Stimulated activated CD4-positive, alpha-beta T cell treated with anti-CD3 and anti-CD28 coated beads, Interleukin-15, amount 100 ng/mL, for 1 hour (primary cell): ENCODE measurements at places on chromosomes 2 and 18.

DNA sequence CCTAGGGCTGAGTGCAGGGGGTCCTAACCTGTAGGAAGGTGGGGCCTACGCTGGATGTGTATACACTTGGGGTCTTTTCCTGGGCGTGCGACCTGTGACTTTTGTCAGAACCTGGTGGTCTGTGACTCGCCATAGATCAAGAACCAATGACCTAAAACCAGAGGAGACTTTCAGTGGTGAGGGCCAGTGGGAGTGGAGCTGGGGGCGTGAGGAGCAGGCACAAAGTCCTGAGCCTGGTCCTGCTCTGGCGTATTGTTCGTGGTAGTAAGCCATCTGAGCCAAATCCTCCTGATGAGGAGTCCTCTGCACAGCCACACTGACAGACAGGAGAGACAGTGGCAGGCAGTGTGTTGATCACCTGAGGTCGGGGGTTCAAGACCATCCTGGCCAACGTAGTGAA lies 8.9 kb downstream of the INPP4A start:
- DNase-seq, result no peak

- DNase-seq, result no peak
Measured at GRCh38 chr2:38697116-38697840, 31.4 kb downstream of the GALM start.

DNA sequence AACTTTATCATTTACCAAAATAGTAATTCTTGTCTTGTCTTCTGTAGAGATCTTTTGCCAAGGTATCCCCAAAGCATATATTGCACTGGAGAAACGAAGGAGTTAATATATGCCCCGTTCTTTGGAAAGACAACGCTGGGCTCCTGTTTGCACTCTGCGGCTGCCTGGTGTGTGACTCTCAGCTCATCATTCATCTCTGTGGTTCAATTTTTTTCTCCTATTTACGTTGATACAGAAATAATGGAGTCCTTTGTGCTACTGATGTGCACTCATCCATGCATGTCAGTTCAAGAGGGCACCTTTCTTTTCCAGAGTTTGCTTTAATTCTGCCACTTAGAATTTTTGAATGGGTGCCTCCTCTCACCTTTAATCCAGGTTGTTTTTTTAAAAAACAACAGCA lies 655.5 kb downstream of the DCDC2C start:
- DNase-seq, result no peak

DNA sequence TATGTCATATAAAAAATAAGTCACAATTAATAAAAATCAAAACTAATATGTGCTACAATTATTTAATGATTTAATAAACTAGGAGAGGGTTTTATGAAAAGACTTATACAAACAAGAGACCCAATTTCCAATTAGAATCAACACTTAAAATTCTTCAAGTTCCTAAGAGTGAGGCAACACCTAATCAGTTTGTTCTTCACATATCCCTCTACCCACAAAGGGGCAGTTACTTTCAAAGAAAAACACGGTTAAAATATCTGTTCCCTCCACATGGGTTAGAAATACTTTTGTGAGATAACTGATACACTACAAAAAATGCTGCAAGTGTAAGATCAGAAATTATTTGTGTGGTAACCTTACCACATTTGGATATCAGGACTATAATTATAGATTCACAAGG lies 357.0 kb downstream of the ERBB4 start:
- no peak for DNase-seq

DNA sequence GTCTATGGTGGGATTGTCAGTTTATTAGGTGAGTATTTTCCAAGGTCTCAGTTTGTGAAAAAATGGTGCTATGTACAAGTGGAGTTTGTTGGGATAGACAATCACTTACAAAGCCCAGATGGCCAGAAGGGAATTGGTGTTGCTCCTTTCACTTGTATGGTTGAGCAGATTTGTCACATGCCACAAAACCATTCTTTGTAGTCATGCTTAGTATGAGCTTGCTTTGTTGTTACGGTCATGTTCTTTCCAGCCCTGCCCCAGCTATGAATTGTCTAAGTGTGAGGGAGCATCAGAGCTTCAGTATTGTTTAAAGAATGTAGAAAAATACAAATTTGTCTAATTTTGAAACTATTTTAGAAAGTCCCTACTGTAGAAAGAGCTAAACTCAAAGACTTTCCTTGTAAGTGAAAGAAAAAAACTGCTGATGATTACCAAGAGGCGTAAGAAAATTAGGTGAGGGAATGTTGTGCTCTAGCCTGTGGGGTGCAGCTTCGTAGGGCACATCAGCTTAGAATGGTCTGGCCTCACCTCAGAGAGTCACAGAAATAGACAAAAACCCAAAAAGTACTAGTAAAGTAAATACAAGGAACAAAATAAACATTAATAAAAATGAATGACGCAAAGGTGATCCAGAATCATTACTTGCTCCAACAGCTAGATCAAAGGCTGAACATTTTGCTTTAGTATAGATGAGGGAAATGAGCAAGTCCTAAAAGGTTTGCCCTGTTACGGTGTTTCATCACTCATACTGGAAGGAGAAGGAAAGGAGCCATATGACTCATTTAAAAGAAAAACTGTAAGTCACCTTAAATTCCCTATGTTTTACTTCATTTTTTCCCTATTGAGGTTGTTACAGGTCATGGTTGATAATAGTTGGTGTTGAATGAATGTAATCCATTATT lies 9.2 kb downstream of the TGIF1 start:
- no peak for DNase-seq
